ENCODE measurements at places on chromosomes 5 and 9.
A peak's percentile ranks its signal among the peaks of the same experiment; 100 is the strongest.

- DNase-seq: no peak
Observed at GRCh38 chr5:134506054-134507039, 19.1 kb upstream of the JADE2 start.

- DNase-seq: no peak
Observed at GRCh38 chr5:124761010-124761409, 14.6 kb upstream of the ZNF608 start.

- DNase-seq: no peak
Observed at GRCh38 chr9:36345103-36345846, 54.8 kb downstream of the RNF38 start.

DNA sequence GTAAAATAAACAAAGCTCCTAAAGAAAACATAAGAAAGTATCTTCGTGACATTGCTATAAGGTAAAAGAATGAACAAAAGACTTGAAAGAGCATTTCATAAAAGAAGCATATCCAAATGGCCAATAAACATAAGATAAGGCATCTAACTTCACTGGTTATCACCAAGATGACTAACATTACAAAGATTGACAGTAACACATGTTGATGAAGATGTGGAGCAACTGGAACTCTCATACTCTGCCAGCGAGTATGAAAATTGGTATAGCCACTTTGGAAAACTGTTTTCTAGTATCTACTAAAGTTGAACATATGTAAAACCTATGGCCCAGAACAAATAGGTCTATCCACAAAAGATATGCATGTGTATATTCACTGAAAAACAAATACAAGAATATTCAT, 150.5 kb downstream of the SNX18 start:
- DNase-seq: no peak

GRCh38 chr9:69627281-69627680, 44.9 kb downstream of the APBA1 start:
- no peak for DNase-seq

GRCh38 chr5:33588654-33589372, 148.0 kb downstream of the TARS1 start:
- DNase-seq: peak; percentile 11

DNA sequence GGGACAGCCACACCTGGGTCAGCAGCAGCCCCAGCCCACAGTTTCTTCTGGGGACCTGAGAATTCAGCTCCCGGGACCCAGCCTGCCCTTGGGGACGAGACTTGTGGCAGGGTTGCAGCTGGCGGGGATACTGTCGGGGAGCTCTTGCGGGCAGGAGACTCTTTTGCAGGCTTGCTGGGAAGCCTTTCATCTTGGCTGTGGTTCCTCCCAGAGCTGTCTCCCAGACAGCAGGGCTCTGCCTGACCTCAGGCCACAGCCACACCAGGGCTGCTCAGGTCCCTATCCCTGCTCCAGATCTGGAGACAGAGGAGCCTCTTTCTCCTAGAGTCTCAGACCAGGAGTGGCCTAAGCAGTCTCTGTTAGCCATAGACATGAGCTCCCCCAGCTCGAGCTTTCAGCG, 4.7 kb upstream of the MYMK start:
- no peak for DNase-seq

DNA sequence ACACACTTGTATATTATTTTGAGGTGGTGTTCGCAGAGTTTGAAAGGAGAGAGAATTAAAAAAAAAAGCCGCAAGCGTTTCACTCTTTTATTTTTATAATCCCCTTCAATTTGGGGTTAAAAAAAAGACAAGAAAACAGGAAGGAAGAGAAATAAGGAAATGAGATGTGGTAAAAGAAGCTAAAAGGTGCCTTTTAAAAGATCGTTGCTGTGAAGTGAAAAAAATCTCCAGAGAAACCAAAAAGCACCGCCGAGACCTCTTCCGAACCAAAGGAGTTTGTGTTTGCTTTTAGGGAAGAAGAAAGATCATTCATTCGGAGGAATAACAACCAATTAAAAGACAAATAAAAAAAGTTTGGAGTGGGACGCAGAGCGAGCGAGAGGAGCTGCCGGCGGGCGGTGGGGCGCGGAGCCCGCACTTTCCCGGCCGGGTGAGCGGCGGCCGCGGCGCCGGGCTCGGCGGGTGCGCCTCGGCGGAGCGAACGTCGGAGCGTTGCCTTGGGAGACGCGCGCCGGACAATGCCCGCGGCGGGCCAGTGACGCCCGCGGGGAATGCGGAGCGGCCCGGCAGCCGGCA, 355 bp downstream of the TLE4 start:
- no peak for DNase-seq

DNA sequence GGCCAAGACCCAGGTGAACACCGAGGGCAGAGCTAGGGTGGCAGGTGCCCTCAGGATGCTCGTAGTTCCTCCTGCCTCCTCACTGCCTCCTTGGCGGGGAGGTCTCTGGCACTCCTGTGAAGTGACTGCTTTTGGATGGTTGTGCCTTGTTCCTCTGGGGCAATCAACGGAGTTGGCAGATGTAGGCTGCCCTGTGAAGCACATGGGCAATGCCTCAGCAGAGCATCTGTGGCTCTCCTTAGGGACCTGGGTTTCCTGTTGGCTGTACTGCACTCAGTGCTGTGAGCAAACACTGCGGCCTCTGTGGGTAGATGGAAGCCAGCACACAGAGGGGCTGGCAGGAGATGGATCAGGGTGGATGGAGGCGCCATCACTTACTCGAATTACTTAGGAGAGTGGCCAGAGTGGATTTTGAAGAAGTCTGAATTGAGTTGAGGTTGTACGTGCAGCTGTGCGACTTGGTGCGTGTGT, 71.4 kb upstream of the COL5A1 start:
- DNase-seq: no peak

DNA sequence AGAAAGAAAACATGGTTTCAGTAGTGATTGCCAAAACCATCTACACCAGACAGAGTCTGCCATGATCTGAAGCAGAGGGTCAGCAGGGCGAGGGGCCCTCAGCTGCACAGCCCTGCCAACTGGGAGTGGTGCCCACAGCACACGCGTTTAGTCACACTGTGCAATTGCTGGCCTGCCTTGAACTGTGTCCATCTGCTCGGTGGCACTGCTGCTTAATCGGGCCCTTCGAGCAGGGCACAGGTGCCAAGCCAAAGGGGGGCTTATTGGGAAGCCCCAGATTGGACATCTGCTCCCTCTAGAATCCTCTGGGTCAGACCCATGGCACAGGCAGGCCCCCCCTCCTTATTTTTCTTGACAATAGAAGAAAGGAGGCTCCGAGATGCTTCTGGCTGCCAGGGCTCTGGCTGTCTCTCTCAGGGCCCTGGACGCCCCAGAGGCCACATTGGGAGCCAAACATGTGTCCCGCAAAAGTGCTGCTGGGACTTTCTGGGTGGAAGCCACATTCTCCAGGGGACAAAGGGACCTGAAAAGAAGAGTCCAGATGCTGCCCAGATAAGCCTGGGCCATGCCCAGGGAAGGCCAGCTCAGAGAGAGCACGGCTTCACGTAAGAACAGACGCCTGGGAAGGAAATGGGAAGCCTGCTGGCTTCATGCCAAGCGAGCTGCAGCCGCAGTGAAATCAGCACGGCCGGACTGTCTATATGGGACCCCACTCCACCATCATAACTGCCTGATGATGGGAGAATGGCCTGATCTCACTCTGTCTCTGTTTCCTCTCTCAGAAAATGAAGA, 349.2 kb downstream of the GADD45G start:
- no peak for DNase-seq

- DNase-seq: no peak
Observed at GRCh38 chr5:105782501-105782900, 1888.2 kb downstream of the EFNA5 start.

- no peak for DNase-seq
Observed at GRCh38 chr9:16867576-16868311, 2.7 kb downstream of the BNC2 start.

GRCh38 chr9:83062651-83063527, at the start of gene RASEF:
Gene RASEF (minus strand): TSS chr9:83063142. CDS start chr9:83062867, 275 bp downstream.
- no peak for DNase-seq

DNA sequence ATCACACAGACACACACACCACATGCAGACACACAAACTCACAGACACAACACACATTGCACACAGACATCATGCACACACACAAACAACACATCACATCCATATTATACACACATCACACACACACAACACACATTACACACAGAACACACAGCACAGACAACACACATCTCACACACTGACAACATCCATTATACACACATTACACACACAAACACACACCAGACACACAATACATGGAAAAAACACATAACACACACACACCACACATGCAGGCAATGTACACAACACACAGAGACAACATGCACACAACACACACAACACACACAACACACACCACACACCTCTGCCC, 4.8 kb upstream of the CCDC187 start:
- DNase-seq: no peak

- DNase-seq: no peak
Observed at GRCh38 chr5:75948438-75948837, 134.7 kb upstream of the SV2C start.

GRCh38 chr5:40755093-40755406, 711 bp downstream of the TTC33 start:
- DNase-seq: peak; percentile 40

DNA sequence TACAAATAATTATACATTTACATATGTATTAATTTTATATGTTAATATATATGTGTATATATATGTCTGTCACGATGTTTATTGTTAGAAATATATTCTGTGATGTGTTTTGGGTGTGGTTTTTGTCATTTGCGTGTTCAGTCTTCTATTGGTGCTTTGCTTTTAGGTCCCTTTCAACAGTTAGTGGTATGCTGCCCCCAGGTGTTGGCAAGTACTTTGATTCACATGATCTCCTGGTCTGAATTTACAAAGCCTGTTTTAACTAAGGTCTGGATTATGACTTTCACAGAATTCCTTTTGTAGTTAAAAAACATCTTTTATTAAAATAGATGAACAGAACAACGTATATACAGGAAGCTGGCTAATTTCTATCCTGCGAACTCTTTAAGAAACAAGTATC, 271.5 kb downstream of the CCDC171 start:
- no peak for DNase-seq

DNA sequence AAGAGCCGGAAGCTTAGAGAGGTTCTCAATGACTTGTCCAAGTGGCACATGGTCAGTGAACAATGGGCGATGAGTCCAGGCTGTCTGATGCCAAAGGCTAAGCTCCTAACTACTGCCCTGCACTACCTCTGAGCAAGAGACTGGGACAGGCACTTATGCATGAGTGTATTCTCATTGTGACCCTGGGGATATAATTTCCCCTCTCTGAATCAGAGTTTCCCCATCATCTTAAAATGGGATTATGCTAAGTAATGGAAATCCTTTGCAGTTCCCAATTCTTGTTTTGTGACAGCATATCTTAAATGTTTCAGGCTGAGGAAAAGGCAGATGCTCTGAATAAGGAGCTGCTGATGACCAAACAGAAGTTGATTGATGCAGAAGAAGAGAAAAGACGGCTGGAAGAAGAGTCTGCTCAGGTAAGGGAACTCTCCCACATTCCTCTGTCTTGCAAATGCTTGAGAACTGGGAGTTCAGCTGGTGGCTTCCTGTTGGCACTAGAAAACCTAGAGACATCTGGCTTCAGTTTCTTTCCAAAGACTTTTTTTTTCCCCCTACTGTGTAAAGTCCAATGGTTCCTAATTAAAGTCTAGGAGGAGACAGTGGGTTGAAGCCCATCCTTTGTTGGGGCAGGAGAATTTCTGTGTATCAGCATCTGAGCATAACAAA, 64.1 kb downstream of the GPR21 start:
- DNase-seq: no peak

DNA sequence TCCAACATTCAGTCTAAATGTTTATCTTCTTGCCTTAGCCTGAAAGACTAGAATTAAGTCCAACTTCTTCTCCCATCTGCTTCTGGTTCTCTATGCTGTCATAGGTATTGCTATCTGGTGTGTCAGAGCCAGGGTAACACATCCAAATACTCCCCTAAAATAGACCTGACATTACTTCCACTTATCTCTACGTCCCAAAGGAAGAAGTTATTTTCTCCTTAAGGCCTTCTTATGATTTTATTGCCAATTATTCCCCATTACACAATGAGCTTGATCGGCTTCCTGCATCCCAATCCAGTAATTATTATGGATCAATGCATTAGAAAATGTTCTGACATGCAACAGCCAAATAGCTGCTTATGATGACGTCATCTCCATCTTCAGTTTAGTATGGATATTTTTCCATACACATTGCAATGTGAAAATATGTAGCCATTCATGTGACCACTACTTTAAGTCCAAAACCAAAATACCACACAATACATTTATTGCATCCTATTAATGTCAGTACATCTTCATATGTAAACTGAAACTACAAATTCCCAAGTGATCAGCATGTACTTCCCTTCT, 555.5 kb downstream of the MAT2B start:
- DNase-seq: no peak

DNA sequence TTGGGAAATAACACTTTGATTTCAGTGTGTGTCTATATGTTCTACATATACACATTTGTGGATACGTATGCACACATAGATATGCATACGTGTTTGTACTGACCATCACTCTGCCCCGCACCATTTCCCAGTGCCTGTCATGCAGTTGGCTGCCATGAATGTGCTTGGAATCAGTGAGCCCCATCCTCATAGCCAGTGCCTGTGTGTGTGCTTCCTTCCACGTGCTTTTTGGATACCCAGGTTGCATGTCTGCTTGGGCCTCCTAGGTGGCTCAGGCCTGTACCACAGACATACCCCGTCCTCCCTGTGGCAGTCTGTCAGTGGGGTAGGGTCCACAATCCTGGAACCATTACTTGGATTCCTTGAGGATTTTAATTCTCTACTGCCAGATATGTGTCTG, 243.6 kb downstream of the FANCC start:
- DNase-seq: no peak

DNA sequence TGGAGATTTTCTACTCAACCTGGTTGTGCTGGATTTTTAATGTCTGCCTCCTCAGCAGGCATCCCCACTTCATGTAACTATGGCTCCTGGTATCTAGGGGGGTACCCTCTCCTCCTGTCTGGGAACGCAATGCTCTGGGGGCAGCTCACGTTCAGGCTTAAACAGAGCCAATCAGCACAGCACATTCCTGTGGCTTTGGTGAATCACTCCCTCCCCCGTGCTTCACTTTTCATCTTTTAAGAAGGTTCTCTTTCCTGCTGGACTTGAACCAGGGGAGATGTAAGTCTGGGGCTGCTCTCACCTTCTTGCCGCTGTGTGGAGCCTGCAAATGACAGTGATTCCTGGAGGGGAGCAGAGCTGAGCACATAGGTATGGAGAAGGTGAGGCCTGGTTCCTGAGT, 101.2 kb downstream of the MSX2 start:
- DNase-seq: no peak

DNA sequence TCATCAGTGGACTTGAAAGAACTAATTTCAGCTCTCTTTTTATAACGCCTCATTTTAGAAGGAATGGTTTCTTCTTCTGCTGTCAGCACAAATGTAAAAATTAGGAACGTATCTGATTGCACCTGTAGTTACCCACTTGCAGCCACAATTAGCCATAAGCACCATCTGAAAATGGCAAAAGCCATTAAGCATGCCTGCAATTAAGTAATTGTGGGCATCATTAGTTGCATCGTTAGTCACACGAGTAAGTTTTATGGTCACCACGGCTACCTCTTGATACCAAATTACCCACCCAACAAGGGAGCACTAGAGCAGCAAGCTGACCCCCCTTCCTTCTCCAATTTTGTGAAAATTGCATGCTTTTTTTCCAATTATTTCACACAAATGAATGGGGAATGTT, 25.8 kb upstream of the SLC44A1 start:
- no peak for DNase-seq

- DNase-seq: no peak
Observed at GRCh38 chr5:175365866-175366265, 78.1 kb downstream of the DRD1 start.

- no peak for DNase-seq
Observed at GRCh38 chr9:25677301-25678146, 720 bp downstream of the TUSC1 start.

Data from stimulated activated CD8-positive, alpha-beta memory T cell treated with anti-CD3 and anti-CD28 coated beads, Interleukin-12 subunit alpha, Interleukin-12 subunit beta, amount 100 ng/mL, for 1 hour (primary cell).